ENCODE measurements at places on chromosomes 2 and 18.

- no peak for DNase-seq
Measured at GRCh38 chr2:145124085-145124484, 604.2 kb upstream of the ZEB2 start.

DNA sequence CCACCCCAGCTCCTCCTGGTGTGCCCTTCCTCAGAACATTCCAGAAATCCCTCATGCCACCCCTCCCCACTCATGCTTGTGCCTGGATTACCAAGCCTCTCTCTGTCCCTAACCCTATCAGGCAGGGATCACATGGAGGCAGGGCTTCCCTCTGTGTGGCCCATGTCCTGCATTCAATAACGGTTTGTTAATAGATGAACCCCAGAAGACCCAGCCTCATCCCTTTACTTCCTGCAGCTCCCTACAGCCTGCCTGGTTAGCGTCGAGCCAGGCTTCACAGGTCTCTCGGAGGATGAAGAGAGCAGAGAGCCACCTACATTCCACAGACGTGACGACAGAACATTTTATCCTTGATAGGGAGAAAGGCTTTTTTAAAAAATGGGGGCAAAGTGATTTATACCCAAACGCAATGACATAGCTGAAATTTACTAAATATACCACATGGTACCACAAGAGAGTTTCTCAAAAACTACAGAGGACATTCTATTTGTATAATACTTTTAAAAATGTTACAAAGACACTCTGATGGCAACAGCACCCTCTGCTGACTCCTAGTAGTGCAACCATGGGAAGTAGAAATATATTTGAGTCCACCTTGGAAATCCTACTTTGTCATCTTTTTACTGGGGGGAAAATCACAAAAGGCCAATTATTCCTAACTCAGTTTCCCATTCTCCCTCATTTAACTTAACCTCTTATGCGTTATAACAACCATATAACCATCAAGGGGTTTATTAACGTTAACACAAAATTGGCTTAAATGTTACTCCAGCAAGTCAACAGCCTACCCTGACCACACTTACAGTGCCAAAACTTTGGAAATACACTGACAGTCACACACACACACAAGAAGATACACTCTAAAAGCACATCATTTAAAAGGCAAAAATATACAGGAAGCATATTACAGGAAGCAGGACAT is 30.7 kb downstream of the FBXO15 start:
- peak; percentile 9 for DNase-seq

- no peak for DNase-seq
Measured at GRCh38 chr2:133097666-133098065, 427.7 kb upstream of the LYPD1 start.

DNA sequence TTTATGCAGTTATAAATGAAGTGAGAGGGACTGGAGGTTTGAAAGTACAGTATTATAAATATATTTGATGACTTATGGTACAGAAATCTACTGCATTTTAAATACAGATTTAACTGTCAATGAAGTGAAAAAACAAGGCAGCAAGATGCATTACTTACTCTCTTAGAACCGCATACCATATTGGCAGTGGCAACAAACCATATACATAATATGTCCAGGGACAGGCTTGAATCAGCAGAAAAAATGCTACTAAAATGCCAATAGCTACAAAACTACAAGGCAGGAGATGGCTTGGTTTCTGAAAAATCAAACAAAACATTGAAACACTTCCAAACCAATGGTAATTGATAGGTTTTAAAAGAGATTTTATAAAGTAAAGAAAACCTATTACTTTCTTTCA is 77.2 kb downstream of the PIGN start:
- DNase-seq: no peak

- no peak for DNase-seq
Measured at GRCh38 chr2:44772669-44773378, 168.7 kb upstream of the SIX3 start.

- DNase-seq: no peak
Measured at GRCh38 chr2:10260130-10260529, 42.6 kb upstream of the HPCAL1 start.

- DNase-seq: no peak
Measured at GRCh38 chr2:70088598-70089219, 1.4 kb downstream of the PCBP1 start.

GRCh38 chr2:231523451-231524285 is 6.6 kb downstream of the NMUR1 start:
- peak; percentile 49 for DNase-seq

DNA sequence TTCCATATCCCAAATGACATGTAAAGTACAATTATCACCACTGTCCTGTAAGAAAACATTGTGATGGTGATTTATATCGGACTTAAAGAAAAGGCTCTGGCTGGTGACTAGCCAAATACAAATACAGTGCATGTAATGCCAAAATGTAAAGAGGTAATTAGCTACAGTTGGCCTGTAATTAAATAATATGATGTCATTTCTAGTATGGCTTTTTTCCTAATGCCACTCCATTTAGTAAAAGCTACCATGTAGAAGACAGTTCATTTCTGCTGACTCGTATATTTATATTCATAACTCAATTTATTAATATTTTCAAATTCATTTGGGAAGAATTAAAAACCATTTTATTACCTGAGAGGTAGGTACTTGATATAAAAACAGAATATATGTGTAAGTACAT is 815.7 kb downstream of the ERBB4 start:
- DNase-seq: no peak
